ENCODE measurements at places on chromosomes 16 and 17.

- no peak for DNase-seq
Observed at GRCh38 chr17:17605729-17606088, 14.2 kb upstream of the PEMT start.

- DNase-seq = no peak
Observed at GRCh38 chr17:16100737-16101400, 101.2 kb downstream of the TTC19 start.

DNA sequence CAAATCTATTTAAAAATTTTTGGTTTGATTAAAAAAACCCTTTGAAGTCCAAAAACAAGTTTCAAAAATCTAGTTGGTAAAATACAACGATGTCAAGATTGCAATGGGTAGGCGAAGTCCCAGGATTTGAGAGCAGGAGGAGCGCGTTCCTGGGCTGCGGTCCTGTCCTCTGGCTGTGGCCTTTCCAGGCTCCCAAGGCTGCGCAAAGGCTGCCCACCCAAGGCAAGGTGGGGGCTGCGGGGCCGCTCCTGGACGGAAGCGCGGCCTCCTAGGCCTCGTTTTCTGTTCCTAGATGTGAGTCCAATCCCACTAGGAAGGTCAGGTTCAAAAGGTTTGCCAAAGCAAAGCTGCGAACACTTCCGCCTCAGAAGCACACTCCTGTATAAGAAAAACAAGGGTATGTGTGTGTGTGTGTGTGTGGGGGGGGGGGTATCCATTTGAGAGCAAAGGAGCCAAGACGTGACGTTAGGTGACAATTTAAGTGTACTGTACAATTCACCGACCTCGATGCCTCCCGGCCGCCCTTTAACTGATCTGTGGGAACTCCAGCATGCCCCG is 9.2 kb downstream of the AHSP start:
- no peak for DNase-seq

DNA sequence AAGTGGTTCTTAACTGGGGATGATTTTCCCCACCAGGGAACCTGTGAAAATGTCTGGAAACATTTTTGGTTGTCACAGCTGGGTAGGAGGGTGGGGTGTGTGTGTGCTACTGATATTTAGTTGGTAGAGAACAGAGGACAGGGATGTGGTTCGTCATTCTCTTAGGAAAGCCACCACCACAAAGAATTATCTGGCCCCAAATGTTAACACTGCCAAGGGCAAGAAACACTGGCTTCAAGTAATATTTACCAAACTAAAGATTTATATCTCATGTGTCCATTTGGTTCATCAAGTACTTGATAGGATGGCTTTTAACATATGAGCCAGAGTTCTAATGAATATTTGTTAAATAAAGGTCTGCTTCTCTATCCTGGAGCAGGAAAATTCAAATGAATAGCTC is 19.5 kb downstream of the MPHOSPH6 start:
- no peak for DNase-seq

GRCh38 chr16:8641671-8642070 is 20.2 kb downstream of the METTL22 start:
- no peak for DNase-seq

DNA sequence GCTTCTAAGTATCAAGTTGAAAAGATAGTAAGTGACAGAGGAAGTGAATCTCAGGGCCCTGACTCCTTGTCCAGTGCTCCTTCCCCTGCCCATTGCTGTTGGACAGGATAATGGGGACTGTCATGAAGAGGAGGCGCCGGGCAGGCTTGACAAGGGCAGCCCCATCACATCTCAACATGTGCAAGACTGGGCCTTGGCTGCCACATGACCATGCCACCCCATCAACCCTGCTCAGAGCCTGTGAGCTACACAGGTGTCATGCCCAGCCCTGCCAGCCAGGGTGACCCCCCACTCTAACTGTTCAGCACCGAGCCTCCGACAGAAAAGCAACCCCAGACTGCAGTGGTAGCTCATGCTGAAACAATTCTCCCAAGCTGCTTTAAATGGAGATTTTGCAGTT is 171.6 kb downstream of the C16orf78 start:
- no peak for DNase-seq

- no peak for DNase-seq
Observed at GRCh38 chr17:45997624-45998023, 1.4 kb upstream of the STH start.

DNA sequence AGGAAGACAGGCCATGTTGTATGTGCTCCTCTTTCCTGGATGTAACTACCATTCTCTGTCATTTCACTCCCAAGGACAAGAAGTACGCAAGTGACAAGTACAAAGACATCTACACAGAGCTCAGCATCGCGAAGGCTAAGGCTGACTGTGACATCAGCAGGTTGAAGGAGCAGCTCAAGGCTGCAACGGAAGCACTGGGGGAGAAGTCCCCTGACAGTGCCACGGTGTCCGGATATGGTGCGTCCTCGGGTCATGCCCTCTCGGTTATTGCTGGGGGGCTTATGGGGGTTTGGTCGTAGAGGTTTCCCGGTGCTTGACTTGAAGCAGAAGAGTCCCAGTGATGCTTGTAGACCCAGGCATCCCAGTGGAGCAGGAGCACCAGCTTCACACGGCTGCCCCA is 29.0 kb downstream of the PLD6 start:
- DNase-seq = no peak

DNA sequence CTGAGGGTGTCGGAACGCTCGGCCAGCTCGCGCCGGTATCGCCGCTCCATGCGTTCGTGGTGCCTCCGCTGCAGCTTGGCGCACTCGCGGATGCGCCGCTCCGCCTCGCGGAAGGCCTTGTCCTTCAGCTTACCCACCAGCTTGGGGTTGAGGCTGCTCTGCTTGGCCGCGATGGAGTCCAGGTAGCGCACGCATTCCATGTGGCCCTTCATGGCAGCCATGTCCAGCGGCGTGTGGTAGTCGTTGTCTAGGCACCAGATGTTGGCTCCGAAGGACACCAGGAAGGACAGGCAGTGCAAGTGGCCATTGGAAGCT is 2.8 kb downstream of the USH1G start:
- DNase-seq = no peak

DNA sequence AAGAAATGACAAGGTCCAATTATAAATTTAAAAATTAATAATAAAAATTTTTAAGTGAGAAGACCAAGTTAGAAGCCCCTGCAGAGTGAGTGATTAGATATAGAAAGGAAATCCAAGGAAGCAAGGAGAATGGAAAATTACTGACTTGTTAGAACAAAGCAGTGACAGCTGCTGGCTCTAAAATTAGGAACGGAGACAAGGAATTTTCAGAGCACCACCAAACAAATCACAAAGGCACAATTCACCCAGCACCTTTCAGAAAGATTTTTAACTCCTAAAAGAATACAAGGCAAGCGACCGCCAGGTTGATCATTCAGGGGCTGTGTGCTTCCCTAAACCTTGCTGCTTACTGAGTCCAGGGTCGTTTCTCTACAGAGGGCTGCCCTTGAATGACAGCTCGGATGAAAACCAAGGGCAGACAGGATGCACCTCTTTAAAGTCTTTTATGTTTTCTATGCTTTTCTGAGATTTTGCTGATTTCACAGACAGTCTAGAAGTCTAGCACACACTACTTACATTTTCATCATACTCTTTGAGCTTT is 45.4 kb upstream of the GINS3 start:
- peak; percentile 31 for DNase-seq

GRCh38 chr17:33324736-33325135 is 31.6 kb upstream of the ASIC2 start:
- no peak for DNase-seq

DNA sequence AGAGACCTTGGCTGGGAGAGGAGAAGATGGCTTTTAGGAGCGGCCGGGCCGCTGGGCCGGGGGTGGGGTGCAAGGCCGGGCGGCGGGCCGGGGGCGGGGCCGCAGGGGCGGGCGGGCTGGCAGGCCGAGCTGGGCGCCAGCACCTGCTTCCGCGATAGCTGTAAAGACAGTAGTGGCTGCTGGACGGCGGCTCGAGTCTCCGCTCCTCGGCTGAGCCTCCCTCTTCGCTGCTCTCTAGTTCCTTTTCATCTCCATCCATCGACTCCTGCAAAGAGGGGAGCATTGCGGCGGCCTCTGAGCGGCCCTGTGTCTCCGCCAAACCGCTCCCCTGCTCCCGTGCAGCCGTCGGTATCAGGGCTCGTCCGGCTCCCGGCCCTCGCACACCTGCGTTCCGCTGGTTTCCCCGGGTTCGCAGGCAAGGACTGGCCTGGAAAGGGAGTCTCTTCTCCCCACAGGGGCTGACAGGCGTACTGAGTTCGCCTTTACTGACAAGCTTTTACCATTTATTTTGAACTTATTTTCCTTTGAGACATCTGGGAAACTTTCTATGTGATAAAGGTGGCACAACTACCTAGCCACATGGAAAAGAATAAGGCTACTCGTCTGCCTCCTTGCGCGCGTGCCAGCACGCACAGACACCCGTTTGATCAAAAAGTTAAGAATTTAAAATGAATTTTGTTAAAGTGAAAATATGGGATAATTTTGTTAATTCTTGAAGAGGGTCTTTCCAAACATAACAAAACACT is at the start of gene C17orf75:
Gene C17orf75 (minus strand): TSS at position 317 of the 746 bp plus-strand sequence. CDS start 34 bp downstream, at position 283.
- no peak for DNase-seq

GRCh38 chr16:3536851-3537250 is 36.0 kb downstream of the CLUAP1 start:
- no peak for DNase-seq

DNA sequence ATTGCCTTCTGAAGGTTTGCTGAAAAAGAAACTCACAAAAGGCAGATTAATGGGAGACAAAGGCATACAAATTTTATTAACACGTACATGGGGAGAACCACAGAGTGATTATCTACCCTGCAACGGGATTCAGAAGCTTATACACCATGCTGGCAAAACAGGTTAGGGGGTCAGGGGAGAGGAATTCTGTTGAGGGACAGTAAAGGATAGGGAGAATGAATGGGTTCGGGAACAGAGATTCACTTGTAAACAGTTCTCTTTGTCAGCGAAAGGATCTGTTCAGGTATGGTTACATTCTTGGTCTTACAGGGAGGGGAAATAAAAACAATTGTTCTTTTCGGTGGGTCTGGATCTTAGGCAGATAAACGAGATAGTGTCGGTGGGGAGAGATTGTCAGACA is 54.3 kb upstream of the B4GALNT2 start:
- no peak for DNase-seq

DNA sequence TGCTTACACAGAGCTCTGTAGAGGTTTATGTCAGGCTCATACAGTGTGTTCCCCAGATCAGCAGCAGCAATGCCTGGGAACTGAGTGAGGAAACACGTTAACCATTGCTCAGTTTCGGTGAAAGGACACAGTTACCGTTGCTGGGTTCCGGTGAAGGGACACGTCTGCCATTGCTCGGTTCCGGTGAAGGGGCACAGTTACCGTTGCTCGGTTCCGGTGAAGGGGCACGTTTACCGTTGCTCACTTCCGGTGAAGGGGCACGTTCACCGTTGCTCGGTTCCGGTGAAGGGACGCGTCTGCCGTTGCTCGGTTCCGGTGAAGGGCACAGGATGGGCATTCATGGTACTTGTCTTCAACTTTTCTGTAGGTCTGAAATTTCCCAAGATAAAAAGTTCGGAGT is 81.7 kb downstream of the MRM3 start:
- no peak for DNase-seq

DNA sequence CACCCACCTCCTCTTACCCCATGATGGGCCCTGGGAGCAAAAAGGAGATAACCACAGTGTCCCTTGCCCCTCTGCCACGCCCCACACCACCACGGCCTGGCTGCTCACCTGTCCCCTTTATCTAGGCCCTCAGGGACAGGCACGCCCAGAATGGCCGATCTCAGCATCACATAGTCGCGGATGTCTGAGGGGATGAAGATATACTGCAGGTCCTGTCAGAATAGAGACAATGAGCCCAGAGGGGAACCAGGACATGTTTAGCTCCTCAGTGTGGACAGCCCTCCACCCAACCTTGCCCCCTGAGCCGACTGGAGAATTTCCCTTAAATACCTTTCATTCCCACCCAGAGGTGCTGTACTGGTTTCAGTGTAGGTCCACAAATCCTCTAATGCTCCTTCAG is 15.2 kb downstream of the ST6GALNAC2 start:
- DNase-seq = no peak

- no peak for DNase-seq
Observed at GRCh38 chr17:43330876-43331639, 67.7 kb upstream of the ARL4D start.

- DNase-seq = no peak
Observed at GRCh38 chr16:49471038-49471727, 97.6 kb downstream of the C16orf78 start.

- no peak for DNase-seq
Observed at GRCh38 chr16:19850131-19850817, 34.4 kb downstream of the GPRC5B start.

- DNase-seq = no peak
Observed at GRCh38 chr16:61829631-61830030, 206.6 kb downstream of the CDH8 start.

- DNase-seq = no peak
Observed at GRCh38 chr17:62656446-62656845, 29.0 kb downstream of the MRC2 start.

DNA sequence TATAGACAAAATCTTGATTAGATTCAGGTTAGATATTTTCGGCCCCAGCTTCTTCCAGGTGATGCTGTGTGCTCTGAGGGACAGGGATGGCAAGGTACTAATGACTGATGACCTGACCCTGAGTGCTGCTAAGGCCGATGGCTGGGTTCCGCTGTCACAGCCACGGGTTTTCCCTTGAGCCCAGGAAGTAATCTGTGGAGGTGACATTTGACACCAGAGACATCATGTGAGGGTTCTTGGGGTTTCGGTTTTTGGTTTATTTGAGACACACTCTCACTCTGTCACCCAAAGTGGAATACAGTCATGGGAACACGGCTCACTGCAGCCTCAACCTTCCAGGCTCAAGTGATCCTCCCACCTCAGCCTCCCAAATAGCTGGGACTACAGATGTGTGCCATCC is 9.8 kb downstream of the OTOP3 start:
- DNase-seq = no peak

- DNase-seq = no peak
Observed at GRCh38 chr16:10240854-10241613, 58.8 kb upstream of the GRIN2A start.

GRCh38 chr16:27786221-27786922 is 236.4 kb downstream of the KATNIP start:
- DNase-seq = no peak

GRCh38 chr17:17783116-17783824 is 53.5 kb downstream of the SREBF1 start:
- DNase-seq = no peak

- DNase-seq = no peak
Observed at GRCh38 chr16:60137891-60138290, 1403.8 kb upstream of the GOT2 start.

- DNase-seq = no peak
Observed at GRCh38 chr17:48860034-48860433, 29.2 kb downstream of the CALCOCO2 start.

Measured in cerebellar nuclear complex (tissue), 1 donor.